IPS-NIHi11 (cell line): ENCODE measurements at places on chromosomes 1 and 21.

GRCh38 chr1:20185834-20186782 is at the start of the genes PLA2G2C and UBXN10:
Gene PLA2G2C (minus strand): TSS chr1:20186518. CDS start chr1:20177363, 9,155 bp downstream.
Gene UBXN10 (plus strand): TSS chr1:20186096. CDS start chr1:20190562, 4,466 bp downstream.
- peak; percentile 82 for DNase-seq

- DNase-seq: no peak
Observed at GRCh38 chr1:84301785-84302385, 377 bp downstream of the SAMD13 start.

DNA sequence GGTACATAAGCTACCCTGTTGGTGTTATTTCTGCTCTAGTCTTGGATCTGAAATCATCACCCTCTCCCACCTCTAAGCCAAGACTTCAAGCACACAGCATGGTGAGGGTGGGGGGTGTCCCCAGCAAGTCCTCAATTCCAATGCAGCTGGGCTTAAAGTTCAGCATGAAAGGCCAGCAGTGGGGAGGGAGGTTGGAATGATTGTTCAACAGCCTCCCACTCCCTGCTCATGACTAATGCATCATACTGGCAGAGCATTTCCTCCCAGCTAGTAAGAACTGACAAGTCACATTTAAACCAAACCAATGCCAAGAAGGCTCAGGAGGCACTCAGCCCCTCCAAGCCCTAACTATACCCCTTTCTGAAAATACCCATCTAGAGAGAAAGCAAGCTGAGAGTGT is 50.1 kb downstream of the TIAM1 start:
- peak; percentile 22 for DNase-seq

DNA sequence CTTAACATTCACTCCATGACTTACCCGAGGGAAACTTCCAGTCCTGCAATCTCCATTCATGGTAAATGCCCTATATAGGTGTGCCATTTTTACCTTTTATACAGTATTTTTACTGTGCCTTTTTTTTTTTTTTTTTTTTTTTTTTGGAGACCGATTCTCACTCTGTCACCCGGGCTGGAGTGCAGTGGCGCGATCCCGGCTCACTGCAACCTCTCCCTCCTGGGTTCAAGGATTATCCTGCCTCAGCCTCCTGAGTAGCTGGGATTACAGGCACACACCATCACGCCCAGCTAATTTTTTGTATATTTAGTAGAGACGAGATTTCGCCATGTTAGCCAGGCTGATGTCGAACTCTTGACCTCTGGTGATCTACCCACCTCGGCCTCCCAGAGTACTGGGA is 124.4 kb upstream of the PLPPR4 start:
- DNase-seq: no peak

GRCh38 chr21:42233067-42233961 is 14.4 kb downstream of the ABCG1 start:
- peak; percentile 45 for DNase-seq

GRCh38 chr1:78715181-78715661 is 65.6 kb downstream of the IFI44 start:
- DNase-seq: no peak

DNA sequence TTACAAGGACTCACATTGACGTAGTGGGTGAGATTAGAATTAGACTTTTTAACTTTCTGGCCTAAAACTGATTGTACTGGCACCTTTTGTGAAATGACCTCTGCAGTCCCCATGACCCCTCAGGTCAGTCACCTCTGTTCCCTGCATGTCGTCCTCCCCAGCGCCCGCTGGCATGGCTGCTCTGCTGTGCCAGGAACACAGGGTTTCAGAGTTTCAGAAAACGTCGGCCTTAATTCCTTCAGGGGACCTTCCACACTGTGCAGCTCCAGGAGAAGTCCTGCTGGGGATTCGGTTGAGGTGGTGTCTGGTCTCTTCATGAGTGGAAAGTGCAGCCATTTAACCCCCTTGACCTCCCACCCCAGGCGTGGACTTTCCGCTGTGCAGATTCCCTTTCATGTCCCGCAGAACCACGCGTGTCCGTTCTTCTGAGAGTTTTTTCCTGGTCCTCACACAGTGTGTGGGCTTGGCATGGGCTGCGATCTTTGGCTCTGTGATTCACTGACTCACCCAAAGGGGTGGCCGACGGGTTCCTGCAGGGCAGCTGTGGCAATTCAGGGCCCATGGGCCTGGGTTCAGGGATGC is 158.4 kb upstream of the COL6A1 start:
- DNase-seq: no peak

GRCh38 chr1:228378873-228379460 is 27.7 kb downstream of the TRIM11 start:
- DNase-seq: peak; percentile 43

DNA sequence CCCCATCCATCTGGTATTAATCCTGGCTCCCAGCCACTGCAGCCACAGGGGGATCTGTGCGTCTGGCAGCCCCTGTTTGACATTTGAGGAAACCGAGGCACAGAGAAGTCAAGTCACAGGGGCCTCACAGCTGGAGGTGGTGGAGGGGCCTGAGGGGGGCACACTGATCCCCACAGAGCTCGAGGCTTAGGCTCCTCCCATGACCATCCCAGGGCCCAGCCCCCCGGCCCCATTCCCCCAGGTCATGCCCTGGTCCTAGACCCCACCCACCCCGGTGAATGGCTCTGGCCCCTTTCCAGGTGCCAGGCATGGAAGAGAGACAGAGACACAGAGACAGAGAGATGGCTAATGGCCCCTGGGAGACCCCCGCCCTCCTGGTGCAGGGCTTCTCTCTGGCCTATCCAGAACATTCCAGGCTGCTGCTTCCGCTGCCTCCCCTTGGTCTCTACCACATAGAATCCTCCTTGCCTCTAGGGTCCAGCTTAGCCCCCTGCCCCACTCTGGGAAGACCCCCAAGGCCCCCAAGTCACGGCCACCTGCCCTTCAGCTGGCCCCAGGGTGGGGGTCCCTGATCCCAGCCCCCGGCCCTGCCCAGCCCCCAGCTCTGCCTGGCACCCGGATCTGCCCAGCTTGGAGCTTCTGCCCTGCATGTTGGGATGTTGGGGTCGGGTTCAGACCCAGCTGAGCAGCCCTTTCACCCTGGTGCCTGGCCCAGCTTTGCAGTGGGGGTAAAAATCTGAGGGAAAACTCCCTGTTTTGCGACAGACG is 29.2 kb upstream of the LRRC3 start:
- peak; percentile 4 for DNase-seq

DNA sequence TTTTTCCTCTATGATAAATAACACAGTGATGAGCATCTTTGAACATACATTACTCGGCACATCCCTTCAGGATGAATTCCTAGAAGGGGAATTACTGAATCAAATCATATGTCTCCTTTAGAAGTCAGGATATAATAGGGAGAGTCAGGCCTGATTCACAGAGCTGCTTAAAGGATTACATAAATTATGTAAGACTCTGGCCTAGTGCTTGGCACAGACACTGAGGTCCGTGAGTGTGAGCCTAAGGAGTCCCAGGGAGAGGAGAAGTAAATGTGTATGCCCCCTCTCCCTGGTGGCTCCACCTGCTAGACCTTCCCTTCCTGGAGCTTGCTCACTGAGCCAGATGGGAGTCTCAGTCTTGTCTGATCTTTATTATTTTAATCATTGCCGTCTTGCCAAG is 8.6 kb upstream of the FOXE3 start:
- no peak for DNase-seq

- DNase-seq: no peak
Observed at GRCh38 chr1:225774281-225775147, 3.1 kb upstream of the SRP9 start.

- DNase-seq: no peak
Observed at GRCh38 chr1:26858891-26859640, 3.9 kb upstream of the SFN start.

- no peak for DNase-seq
Observed at GRCh38 chr1:10143961-10144485, 66.3 kb upstream of the KIF1B start.

DNA sequence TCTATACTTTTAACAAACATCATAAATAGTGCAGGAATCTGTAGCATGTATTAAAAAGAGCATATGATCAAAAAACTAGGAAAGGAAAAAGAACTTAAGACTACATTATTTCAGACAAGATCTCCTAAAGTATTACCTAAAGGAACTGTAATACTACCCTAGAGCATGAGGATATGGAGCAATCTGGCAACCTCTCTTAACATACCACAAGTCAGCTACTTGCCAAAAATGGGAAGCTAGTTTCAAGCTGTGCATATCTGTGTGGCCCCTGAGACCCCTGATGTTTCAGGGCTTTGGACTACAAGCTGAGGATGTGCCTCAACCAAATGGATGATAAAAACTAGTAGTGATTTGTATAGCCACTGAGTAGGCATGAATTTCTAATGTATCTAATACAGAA is 525.6 kb downstream of the PTBP2 start:
- no peak for DNase-seq

GRCh38 chr1:98147280-98147679 is 226.4 kb upstream of the DPYD start:
- no peak for DNase-seq

DNA sequence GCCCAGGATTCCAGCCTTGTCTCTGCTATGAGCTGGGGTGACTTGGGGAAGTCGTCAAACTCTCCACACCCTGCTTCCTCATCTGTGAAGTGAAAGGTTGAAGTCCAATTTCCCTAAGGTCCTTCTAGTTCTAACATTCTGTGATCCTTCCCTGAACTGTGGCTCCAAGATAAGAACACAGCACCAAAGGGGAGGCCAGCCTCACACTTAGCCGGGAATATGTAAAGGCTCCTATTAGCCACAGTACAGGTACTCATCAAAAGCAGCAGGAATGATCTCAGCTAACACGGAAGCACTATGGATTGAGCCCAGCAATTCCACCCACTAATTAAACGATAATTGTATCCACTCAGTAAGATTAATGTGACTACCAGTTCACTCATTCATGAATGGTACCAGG is 4.0 kb downstream of the SLC30A10 start:
- DNase-seq: no peak

DNA sequence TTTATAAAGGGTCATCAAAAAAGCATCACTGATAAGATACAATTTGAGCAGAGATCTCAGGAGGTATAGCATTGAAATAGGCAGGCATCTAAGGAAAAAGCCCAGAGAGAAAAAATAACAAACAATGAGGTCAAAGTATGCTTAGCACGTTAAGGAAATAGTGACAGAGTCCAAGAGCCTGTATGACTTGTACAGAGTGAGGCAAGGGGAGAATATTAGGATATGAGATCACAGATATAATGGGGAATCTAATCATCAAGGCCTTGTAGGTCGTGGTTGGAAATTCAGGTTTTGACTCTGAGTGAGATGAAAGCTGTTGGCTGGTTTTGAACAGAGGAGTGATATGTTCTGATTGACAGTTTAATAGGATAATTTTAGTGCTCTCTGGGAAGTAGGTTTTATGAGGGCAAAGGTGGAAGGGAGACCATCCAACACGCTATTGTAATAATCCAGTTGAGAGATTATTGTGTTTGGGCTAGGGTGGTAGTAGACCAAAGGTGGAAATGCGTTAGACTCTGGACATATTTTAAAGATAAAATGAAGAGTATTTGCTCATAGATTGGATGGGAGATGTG is 644.6 kb upstream of the TMPRSS15 start:
- DNase-seq: no peak

- no peak for DNase-seq
Observed at GRCh38 chr1:108858230-108858950, 1.5 kb upstream of the AKNAD1 start.

- peak; percentile 33 for DNase-seq
Observed at GRCh38 chr1:225653463-225654276, 747 bp upstream of the ENAH start.

DNA sequence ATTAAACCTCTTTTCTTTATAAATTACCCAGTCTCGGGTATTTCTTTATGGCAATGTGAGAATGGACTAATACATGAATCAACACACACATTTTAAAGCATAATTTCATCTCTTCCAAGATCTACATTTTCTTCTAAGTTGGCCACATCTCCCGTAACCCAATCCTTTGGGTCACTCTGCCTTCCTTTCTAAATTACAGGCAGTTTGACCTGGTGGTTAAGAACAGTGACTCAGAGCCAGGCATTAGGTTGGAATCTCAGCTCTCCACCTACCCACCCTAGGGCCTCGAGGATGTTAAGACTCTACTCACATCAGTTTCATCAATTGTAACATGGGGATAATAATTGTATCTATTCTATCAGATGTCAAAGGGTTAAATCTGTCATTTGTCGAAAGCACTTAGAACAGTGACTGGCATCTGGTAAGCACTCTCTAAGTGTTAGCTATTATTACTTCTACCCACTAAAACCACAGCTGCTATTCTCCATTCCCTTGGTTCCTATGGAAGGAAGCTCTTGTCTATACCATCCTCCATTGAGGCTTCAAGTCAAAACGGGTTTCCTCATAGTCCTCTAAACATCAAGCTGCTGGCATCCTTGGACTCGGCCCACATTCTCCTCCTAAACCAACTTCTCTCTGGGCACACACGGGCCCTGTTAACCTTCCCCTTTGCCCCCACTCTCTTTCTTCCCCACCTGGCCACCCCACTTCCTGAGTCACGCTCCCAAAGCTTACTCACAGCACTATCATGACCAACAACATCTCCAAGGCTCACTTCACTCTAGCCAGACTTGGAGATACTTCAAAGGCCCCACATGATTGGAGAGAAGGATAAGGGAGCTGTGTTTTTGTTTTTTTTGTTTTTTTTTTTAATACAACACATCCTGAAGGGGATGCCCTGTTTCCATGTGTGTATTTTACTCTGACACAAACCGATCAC is 116.9 kb downstream of the TGFBR3 start:
- DNase-seq: no peak

GRCh38 chr21:44433791-44434567 is 21.3 kb upstream of the LRRC3 start:
- DNase-seq: no peak

DNA sequence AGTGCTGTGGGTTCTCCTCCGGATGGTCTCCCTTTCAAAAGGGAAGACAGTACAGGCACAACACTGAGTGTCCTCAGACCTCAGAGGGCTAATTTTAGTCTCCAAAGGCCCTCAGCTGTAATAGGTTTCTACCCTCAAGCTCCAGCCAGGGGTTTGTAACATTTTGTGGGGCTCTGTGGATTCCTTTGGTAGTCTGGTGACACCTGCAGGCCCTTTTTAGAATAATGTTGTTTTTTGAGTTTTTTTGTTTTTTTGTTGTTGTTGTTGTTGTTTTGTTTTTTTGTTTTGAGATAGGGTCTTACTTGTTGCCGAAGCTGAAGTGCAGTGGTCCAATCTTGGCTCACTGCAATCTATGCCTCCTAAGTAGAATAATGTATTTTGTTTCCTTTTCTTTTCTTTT is 15.0 kb upstream of the TMEM201 start:
- DNase-seq: no peak

GRCh38 chr21:36246080-36246631 is 73.8 kb upstream of the MORC3 start:
- DNase-seq: peak; percentile 53
